ENCODE measurements at places on chromosomes 7 and 10.
A peak's percentile ranks its signal among the peaks of the same experiment; 100 is the strongest.

DNA sequence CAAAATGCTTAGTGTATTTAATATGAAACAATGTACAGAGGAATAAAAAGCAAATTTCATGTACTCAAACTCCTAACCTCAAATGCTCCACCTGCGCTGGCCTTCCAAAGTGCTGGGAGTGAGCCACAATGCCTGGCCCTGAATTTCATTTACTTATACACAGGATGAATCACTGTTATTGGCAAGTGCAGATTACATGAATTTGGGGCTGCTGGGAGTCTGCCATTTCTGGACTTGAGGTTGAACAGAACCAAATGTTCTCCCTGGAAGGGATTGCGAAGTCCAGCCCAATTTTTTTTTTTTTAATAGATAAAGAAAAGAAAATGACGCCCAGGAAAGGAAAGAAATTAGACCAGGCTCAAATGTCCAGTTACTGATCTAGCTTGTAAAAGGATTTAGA lies 6.8 kb upstream of the CSTF2T start:
- DNase-seq: peak; percentile 92

DNA sequence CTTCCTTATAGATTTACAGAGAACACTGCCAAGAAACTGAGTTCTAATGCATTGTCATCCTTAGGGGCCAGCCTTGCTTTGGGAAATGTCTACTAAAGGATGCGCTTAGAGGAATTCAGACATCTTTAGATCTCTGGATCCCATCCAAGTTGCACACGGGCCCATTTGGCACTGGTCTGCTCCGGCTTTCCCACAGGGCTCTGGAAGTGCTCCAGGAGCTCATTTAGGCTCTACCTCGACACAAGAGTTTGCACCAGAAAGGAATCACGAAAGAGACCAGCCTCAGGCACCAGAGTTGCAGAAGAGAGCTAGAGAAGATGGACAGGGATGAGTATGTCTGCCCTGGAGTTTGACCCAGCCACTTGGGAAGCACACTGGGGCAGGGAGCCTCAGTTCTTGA lies 150.1 kb upstream of the TMEM72 start:
- no peak for DNase-seq

- peak; percentile 13 for DNase-seq
Measured at GRCh38 chr7:30595436-30596013, 847 bp downstream of the GARS1 start.

- no peak for DNase-seq
Measured at GRCh38 chr7:22417349-22417748, 60.4 kb upstream of the RAPGEF5 start.

DNA sequence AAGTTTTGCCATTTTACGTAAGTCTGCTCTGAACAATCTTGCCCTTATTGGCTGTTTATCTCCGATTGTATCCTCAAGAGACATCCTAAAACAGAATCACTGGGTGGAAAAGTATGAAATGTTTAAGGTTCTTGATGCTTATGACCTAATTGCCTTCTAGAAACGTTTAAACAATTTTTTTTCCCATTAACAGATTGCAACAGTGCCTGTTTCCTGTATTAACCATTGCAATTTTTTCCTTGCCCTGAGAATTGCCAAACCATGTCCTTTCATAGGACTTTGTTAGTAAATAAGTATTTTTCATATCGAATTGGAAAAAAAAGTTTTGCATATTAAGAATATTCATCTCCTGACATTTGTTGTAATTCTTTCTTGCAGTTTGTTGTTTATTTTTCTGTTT lies 639.8 kb downstream of the INHBA start:
- no peak for DNase-seq

GRCh38 chr10:62818426-62819011 lies 2.4 kb upstream of the EGR2 start:
- peak; percentile 18 for DNase-seq

DNA sequence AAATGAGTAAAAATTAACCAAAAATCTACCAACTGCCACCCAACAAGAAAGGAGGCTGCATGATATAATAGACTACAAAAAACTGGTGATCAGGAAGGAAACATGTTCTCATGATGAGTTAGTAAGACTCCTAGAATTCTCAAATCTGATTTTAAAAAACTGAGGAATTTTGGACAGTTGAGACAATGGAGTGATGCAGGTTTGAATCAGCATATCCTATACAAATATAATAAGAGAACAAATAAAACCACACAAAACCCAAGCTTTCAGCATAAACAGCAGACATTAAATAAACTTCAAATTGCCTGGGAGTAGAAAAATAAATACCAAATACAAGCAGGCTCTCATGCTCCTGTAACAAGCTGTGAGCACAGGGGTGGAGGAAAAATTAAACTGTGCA lies 57.8 kb downstream of the SLC25A40 start:
- no peak for DNase-seq

GRCh38 chr10:88525371-88526069 lies 57.6 kb downstream of the RNLS start:
- DNase-seq: no peak

GRCh38 chr10:11009471-11010308 lies 8.0 kb upstream of the CELF2 start:
- no peak for DNase-seq

DNA sequence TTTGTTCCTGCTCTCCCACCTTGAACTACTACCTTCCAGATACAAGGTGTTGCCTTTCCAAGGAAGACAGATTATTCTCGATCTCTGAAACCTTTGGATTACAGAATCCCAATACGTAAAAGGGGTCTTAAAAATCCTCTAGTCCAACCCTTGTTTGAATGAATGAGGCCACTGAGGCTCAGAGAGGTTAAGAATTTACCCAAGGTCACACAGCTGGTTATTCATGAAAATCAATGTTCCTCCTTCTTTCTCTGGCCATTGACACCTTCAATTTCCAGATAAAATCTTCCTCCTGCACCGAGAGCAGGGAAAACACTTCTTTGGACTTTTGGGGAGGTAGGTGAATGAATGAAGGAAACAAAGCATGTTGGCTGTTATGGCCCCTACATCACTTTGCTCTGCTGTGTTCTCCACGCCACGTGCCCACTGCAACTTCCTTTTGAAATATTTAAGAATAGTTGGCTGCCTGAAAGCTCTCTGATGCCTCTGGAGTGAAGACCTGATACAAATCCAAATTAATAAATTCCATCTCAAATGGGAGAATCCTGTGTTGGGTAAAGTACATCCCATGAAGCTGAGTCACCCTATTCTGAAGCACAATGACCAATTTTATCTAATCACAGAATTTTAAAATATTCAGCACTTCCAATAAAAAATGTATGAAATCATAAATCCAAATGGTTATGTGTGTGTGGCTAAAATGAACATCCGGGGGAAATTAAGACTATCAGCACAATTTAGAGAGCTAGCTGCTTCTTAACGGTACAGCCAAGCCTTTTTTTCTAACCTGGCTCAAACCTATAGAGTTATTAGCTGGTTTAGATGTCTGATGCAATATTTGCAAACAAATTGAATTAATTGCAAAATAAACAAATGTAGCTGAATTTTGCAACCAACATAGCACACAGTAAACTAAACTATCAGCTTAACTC lies 7.3 kb downstream of the SVIL start:
- DNase-seq: no peak

DNA sequence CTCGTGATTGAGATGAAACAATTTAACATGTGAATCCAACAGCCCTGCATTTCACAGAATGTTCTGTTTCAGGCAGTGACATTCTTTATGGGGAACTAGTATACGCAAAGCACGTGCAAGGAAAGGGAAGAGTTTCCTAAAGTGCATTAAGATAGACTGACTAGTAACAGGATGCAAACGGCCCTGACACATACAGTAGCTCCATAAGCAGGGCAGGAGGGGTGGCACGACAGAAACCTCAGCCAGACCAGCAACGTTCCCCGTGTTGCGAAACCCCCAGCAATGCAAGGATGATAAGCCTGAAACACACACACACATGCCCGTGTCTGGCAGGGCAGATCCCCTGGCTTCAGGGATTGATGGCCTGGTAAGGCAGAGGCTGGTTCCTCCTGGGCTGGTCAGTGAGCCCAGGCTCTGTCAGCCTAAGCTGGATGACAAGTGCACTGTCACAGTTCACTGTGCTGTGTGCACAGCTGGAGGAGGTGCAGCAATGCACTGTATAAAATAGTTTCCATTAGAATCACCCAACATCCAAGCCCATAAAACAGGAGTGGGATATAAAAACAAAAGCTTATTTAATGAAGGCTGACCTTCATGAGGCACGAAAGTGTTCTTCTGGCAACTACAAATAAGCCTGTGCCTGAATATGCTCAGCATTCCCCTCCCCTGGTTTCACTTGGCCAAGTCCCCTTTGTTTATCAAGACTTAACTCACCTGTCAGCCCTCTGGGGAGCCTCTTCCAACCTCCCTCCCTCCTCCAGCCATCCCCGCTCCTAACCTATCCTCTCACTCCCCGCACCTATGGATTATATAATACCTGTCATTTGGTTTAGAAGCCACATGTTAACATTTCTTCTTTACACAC lies 88.8 kb downstream of the GSAP start:
- no peak for DNase-seq

DNA sequence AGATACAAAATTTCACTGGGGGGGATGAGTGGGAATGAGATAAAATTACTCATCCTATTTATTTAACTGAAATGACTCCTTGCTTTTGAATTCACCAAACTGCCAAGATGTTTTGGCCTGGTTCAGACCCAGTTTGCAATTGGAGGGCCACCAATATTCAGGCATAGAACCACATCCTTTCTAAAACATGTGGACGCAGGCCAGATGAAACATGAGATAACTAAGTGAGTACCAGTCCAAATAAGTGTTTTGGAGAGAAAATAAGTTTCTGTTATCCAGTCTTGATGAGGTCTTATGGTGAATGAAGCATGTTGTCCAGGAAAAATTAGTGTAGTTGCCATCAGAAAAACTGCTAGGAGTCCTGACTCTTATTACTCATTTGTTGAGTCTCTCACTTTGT lies 36.3 kb upstream of the PDK4 start:
- no peak for DNase-seq

GRCh38 chr10:91798649-91799611 lies 704 bp downstream of the TNKS2 start:
- peak; percentile 15 for DNase-seq

- no peak for DNase-seq
Measured at GRCh38 chr7:131827421-131827820, 271.0 kb upstream of the PODXL start.

GRCh38 chr7:12893292-12893691 lies 205.9 kb downstream of the ARL4A start:
- no peak for DNase-seq

DNA sequence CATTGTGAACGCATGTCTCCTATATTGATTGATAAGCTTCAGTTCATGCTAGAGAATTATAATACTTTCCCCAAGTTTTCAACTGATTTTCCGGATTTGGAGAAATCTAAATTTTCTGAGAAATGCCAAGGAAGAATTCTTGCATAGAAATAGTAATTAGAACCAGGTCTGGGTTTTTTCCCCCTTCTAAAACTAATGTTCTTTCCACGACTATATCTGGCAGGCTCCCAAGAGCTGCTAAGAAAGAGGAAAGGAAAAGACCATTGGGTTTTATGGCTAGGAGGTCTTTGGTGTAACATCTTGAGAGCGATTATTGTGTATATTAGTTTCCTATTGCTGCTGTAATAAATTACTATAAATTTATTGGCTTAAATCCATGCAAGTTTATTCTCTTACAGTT lies 71.8 kb upstream of the CACNB2 start:
- DNase-seq: no peak

- no peak for DNase-seq
Measured at GRCh38 chr7:84675633-84676034, 481.0 kb upstream of the SEMA3A start.

DNA sequence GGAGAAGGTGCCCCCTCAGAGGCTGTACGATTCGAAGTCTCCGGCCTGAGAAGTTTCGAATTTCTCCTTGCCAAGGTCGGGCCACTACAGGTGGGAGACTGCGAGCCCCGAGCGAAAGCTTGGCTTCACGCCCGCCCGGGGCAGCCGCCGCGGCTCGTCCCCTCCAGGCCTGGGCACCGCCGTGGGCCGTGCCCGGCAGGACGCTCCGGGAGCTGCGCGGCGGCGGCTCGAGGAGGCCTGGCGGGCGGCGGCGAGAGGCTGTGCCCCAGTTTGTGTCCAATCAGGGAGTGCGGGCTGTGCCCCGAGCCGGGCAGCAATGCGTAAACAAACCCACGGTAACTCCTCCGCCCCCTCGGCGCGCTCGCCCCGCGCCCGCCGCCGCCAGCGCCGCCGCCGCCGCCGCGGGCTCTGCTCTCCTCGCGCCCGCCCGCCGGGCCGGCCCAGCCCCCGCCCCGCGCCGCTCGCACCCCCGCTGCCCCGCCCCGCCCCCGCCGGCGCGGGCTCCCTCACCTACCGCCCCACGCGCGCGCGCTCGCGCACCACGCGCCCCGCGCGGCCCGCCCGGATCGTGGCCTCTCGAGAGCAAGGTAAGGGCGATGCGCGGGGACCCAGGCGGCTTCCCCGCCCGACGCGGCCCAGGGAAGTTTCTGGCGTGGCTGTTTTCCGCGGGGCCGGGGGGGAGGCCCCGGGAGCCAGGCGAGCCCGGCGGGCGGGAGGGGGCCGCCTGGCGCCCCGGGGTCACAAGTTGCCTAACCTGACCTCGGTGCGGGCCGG lies 57.8 kb upstream of the PCGF5 start:
- DNase-seq: peak; percentile 71

- DNase-seq: no peak
Measured at GRCh38 chr7:26007510-26007909, 144.5 kb upstream of the NFE2L3 start.

- DNase-seq: no peak
Measured at GRCh38 chr10:130461631-130462030, 325.4 kb downstream of the GLRX3 start.

DNA sequence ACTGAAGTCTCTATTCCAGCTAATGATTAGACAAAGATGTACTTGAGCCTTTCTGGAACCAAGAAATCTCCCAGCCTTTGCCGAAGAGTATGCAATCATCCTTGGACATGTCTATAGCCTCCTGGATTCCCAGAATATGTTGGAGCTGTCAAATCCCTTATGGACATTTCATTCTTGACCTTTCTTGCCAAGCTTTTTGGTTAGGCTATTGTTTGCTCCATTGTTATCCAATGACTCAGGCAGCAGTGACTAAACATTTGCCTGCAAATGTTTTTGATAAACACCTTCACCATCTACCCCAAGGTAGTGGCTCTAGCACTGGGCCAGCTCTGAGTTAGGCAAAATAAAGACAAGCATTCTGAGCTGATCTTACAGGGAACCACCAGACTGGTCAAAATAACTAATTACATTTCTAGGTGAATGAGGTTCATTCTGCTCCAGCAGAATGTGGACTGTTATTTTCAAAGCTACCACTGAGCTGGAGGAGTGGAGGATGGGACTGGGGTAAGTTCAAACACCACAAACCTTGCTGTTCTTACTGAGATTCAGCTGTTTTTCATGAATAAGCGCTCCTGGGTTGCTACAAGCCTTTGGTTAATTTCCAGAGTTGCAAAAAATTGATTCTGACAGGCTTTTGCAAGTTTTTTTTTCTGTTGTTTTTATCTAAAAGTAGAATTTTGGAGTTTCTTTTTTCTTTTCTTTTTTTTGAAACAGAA lies 81.0 kb downstream of the TMEM270 start:
- DNase-seq: no peak

DNA sequence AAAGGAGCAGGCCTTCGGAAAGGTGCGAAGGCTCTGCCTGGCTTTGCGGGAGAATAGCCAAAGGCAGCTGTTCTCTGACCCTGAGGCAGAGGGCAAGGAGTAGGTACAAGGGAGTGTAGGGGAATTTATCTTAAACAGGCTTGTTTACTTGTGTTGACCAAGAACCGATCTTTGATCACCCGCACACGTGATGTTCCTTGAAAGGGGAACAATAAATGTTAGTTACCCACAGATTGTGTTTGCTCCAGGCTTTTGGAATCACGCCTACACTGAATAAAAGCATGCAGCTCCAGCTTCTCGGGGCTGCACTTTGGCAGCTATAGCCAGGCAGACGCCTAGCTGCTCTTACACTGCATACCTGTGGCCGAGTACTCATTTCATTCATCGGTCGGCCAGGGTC lies 420.8 kb downstream of the PHF14 start:
- no peak for DNase-seq

GRCh38 chr7:30548845-30549244 lies 44.2 kb upstream of the GGCT start:
- DNase-seq: peak; percentile 81

All from lung (tissue), 17 donors.